ENCODE measurements at places on chromosomes 5 and 9.

GRCh38 chr5:58241389-58241788, 218.5 kb downstream of the PLK2 start:
- DNase-seq, result no peak

GRCh38 chr5:14816999-14817761, 54.4 kb downstream of the ANKH start:
- no peak for DNase-seq

DNA sequence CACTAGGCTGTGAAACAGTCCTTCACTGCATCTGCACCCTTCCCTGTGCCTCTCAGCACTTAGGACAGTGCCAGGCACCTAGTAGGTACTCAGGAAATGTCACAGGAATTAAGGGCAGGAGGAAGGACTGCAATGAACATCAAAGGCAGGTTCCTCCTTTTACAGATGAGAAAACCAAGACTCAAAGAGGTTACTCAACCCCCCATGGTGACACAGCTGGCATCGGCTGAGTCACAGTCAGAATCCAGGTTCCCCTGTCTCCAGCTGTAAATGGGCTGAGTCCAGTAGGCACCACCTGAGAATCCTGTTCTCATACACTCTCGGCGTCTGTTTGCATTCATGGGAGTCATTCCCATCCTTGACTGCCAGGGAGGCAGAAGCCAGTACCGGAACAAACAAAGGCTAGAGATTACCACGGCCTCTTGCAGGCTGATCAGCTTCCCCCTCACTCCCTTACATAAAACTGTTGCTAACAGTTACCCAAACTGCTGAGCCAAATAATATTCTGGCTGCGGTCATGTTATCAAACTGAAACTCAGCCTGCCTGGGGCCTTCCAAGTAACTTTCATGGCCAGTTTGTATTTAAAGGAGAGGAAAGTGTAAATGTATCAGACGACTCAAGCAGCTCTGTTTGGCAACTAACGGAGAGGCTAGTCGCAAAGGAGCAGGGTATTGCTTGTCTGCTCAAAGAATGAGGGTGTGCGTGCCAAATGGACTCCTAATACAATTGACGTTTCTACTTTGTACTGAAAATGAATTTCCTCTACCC, 201.7 kb downstream of the PAPPA start:
- no peak for DNase-seq

- DNase-seq, result no peak
These were observed 121.7 kb downstream of the GIN1 start for GRCh38 chr5:102998224-102998623.

DNA sequence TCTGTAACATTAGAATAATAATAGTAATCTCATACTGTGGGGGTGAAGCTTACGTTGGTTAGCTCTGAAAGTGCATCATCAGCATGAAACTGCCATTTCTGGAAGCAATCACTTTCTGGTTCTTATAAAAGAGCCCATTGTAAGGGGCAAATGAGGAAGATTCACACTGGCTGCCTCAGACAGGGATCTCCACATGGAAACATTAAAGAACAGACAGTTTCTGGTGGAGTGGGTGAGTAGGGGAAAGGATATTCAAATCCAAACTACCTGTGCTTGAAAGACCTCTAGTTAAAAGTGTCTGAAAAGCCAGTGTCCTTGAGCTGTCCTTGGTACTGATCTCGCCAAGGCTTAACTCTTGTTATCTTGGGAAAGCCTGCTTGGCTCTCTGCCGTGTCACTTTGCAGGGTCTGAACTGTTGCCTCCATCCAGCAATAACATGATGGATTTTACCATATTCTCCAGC, 19.1 kb upstream of the SLC31A2 start:
- no peak for DNase-seq

DNA sequence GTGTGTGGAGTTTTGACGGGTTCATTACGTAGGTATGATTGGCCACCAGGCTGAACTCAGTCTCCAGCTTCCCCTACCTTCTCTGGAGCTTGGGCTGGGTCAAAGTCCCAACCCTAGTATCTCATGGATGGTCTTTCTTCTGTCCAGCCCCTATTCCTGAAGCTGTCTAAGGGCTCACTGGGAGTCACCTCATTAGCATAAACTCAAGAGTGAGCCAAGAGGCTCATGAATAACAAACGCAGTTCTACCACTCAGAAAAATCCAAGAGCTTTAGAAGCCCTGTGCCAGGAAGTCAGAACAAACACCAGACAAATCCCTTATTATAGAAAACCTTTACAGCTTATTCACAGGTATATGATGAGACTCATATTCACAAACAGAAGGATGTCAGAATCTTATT, 180.3 kb upstream of the NFIL3 start:
- DNase-seq, result no peak

- DNase-seq, result no peak
These were observed 128.6 kb downstream of the KCNIP1 start for GRCh38 chr5:170632266-170632984.

GRCh38 chr9:82456642-82457041, 468.1 kb downstream of the SPATA31D1 start:
- no peak for DNase-seq

- no peak for DNase-seq
These were observed 79.9 kb downstream of the ACTL7B start for GRCh38 chr9:108775901-108776306.

- DNase-seq, result no peak
These were observed 95.8 kb upstream of the DAP start for GRCh38 chr5:10856683-10857337.

Measured in T-helper 1 cell (primary cell).